ENCODE measurements at places on chromosomes 2 and 18.

- DNase-seq = no peak
Measured at GRCh38 chr2:67277450-67277849, 119.7 kb upstream of the ETAA1 start.

- no peak for DNase-seq
Measured at GRCh38 chr18:23977103-23977502, 37.5 kb upstream of the TTC39C start.

GRCh38 chr18:59426855-59427254, 67.8 kb upstream of the LMAN1 start:
- DNase-seq = no peak

DNA sequence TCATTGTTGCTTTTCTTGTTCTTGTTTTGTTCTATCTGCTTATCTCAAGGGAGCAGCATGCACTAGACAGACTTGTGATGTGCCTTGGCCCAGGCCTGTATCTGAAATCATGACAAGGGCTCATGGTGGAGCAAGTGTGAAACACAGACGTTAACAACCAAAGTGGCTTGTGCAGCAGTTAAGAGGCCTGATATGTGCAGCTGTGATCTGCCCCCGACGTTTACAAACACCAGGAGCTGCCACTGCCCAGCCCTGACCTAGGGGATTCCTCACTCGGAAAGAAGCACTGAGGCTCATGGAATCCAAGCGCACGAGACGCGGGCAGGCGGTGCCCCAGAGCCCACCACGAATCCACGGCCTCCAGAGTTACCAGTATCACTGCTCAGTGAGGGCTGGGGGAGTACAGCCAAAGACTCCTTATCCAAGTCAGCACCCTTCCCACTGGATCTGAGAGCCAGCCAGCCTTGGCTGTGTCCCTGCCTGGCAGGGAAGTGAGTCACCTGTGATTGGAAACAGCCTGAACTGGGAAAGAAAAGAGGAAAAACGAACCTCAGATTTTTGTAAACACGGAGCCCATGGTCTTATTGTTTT, 62.3 kb upstream of the SNTG2 start:
- no peak for DNase-seq

DNA sequence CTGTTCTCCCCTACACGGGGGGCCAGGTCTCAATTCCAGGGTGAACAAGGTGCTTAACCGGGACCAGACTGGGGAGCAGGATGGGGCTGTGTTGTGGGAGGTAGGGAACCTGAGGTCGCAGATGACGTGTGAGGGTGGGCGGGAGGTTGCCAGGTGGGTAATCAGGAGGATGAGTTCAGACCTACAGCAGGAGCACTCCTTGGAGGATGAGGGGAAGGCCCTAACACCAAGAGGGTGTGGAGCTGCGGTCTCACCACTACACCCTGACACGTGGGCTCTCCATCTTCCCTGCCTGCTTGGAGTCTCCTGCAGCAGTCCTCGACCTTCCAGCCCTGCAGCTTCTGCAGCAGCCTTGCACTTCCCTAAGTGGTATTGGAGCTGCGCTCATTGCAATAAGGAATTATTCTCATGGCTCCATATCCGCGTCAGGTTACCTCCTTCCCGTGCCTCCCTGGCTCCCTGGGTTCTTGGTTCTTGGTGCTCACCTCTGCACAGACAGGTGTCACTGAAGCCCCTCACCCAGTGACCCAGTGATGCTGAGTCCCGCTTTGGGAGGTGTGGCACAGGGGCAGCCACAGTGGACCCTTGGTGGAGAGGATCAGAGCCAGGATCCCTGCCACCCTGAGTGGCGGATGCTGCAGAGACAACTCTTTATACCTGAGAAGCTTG, 15.5 kb downstream of the SH3BP4 start:
- no peak for DNase-seq

DNA sequence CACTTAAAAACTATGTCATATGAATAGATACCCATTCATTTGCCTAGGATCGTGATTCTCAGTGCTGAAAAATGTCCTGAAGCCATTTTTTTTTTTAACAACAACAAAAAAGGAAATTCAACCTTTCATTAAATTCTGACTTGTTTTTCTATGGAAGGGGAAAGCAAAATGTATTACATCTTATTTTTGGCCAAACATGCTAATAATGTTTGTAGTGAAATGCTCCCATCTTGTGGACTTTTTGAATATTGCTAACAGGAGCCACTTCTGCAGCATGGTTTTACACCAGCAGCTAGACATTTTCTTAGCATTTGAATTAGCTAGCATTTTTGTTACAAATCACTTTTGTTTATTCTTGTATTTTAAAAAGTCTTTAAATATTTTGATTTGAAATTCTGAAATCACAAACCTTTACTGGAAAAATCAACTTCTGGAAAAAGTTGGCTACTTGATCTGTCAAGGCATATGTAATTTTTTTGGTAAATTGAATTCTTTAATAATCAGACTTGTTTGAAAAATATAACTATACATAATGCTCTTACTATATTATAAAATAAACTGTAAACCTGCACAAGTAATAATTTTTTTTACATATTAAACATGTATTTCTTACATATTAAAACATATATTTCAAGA, 75.8 kb downstream of the KIDINS220 start:
- no peak for DNase-seq

DNA sequence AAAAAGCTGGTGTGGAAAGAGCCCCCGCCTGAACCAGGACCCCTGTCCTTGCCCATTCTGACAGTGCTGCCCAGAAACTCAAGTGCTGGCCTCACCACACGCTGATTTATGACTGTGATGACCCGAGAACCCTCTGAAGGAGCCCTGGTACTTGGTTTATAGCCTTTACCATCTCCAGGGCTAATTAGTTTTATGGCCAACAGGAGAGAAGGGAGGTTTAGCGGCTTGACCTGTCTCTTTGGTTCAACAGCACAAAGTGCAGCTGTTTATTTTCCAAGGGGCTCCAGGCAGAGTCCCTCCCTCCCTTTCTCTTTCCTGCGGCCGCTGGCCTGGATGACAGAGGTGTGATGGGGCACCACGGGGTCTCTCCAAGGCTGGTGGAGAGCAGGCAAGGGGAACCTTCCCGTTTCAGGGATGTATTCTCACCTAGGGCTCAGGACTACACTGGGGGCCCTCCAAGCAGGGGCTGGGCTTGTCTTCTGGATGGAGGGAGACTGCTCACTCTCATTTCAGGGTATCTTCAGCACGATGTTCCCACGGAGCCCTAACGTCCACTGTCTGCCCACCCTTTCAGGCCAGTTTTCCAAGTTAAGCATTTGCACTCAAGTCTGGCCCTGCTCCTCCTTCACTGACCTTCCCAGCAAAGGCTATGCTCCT, 174.2 kb upstream of the GLI2 start:
- DNase-seq = no peak

- DNase-seq = no peak
Measured at GRCh38 chr18:24181806-24182205, 42.9 kb downstream of the CABYR start.

GRCh38 chr2:37389989-37390765, 45.7 kb downstream of the QPCT start:
- peak; percentile 91 for DNase-seq

DNA sequence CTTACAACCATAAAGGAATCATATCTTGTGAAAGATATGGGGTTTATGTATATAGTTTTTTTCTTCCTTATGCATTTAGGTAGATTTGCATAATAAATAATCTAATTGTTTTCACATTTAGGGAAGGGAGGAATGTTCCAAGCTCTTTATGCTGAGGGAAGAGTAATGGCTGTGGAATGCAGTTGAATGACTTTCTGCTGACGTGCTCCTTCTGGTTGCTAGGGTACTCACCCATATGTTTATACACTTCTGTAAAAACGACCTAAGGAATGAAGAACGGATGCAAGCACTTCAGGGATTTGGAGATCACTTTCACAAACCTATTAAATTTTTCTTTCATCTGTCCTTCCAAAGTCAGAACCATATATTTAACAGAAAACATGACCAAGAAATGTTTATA, 29.2 kb upstream of the PPP4R1 start:
- DNase-seq = no peak

GRCh38 chr2:236993-237539, 26.8 kb downstream of the SH3YL1 start:
- DNase-seq = no peak

DNA sequence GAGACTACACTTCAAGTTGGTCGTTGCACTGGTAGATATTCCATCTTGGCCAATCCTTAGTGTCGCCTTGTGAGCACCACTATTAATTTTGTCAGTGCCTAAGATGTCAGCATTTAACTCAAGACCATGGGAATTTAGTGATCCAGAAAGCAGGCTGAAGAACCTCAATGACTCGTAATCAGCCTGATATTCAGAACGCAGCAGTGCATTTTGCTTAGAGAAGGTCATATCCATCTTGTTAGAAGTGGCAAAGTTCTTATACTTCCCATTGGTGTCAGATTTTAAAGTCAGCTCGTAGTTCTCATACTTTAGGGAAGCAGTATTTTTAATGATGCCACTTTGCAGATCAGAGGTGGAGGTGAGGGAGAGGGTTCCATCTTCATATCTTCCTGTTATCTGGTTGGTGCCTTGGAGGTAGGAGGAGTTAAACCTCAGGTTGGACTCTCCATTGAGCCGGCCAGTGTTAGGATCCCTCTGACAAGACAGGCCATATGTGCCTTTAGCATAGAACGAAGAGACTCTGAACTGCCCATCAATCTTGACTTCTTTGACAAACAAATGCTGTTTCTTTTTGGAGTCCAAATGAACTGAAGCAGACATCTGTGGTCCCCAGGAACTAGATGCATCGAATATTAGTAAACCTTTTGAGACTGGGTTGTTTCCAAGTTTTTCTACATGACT, 31.9 kb downstream of the APOB start:
- DNase-seq = no peak

DNA sequence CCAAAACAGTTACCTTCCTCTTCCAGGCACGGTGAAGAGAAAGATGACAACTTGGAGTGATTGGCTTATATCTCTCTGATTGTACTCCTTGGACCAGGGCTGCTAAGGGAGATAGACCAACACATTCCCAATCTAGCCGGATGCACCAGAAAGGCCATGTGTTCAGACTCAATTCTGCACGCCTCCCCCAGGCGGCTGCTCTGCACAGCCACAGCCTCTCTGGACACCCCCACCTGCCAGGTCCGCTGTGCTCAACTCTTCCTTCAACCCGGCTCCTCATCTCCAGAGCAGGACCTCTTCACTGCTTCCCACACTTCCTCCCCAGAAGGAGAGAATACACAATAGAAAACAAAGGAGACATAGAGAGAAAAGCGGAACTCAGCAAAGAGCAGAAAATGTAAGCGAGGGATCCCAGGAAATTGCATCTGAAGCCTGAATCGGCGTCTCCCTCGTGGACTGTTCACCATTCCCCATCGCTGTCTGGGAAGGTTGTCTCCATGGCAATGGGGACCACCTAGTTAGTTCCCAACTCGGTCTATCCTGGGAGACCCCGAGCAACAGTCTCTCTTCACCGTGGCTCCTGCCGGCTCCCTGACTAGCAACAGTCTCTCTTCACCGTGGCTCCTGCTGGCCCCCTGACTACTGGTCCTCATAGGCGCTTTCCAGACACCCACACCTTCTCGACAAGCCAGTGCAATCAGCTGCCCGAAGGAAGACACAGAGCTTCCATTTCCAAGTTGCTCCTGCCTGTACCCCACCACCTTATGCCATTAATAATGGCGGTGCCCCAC, 361.7 kb upstream of the MYT1L start:
- no peak for DNase-seq

DNA sequence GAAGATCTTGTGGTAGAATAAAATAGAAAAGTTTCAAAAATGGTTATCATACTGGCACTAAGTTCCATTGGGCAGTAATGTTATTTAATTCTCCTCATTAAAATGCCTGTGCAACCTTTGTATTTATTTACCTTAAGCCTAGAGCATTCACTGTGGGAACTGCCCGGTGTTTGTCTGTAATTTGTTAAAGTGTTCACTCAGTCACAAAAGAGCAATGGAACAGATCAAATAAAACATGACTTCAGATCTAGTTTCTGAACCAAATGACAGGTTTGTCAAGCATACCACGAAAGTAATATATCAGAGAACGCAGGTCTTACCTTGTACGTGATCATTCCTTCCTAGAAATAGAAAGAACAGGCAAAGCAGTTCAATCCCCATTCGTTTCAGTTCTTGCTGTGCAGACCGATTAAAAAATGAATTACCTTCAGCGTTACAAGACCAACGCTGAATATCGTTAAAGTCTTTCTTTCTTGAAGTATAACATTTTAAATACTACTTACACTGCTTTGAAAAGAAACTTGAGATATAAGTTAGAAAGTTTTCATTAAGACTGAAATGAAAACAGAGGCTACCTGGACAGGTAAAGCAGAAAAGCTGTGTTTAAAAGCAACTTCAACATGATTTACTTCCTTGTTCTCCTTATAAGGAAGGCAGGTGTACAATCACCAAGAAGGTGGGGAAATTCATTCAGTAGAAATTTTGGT, at the start of gene ITGB6:
ITGB6 (minus strand) TSS at position 590 of the 707 bp plus-strand sequence; CDS start at position 381, 209 bp downstream.
- no peak for DNase-seq

DNA sequence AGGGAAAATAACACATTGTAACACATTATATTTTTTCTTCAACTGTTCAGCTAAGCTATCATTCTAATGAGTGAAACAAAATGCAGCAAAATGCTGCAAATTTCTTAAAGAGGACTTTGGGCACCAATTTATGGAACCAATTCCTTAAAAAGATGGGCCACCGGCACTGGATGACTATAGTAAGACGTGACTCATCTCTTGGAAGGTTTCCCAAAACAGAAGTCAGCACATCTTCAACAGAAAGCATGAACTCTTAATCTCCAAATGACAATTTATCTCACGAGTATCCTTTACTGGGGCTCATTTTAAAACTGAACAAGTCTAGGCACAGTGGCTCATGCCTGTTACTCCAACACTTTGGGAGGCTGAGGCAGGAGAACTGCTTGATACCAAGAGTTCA, 213.4 kb downstream of the CDH20 start:
- DNase-seq = no peak

GRCh38 chr18:61677435-61677970, 215.3 kb downstream of the RNF152 start:
- DNase-seq = no peak

- DNase-seq = no peak
Measured at GRCh38 chr2:209074711-209075110, 349.1 kb upstream of the MAP2 start.

DNA sequence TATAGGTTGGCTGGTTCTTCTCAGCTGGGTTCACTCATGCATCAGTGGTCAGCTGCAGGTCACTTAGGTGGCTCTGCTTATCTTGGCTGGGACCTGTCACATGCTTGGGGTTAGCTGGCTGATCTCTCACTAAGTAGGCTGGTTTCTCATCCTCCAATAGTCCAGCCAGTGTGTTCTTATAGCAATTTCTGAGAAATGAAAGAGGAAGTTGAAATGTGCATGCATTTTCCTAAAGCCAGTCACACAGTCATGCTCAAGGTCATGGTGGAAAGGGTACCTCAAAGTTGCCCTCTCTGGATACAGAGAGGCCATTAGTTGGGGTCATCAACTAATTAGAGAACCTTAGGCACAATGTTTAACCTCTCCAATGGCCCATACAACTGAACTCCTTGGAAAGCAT, 64.4 kb downstream of the KLHL29 start:
- DNase-seq = peak; percentile 19

Measured in B cell (primary cell).